Thyroid gland (tissue), 4 donors: ENCODE measurements at places on chromosomes 11 and 22. TPM values are rescaled to one million over a fixed set of nuclear protein-coding genes. Genes with fewer than 3 reads are reported as not detected.
A peak's percentile ranks its signal among the peaks of the same experiment; 100 is the strongest.

GRCh38 chr22:46409631-46410210 is 74.2 kb downstream of the TRMU start:
- no peak for DNase-seq

DNA sequence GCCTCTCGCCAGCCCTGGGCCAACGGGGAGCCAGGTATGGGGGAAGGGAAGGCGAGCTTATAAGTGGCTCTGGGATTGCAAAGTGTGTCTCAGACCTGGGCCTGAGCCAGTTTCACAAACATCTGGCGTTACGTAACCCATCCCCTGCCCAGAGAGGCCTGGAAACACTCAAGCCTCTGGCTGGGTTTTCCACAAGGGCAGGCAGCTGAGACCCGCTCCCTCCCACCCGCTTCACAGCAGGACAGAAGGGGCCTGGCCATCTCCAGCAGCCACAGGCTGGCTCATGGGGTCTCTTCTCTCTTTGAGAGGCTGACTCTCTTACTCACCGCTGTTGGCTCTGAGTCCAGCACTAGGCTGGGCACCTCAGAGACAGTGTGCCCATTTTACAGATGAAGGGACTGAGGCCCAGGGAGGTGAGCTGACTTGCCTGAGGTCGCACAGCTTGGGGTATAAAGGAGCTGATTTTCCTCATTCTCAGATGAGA is 44.5 kb downstream of the TRIOBP start:
- peak; percentile 95 for DNase-seq

GRCh38 chr11:62410972-62411371 is 7.9 kb upstream of the SCGB1A1 start:
- no peak for DNase-seq

DNA sequence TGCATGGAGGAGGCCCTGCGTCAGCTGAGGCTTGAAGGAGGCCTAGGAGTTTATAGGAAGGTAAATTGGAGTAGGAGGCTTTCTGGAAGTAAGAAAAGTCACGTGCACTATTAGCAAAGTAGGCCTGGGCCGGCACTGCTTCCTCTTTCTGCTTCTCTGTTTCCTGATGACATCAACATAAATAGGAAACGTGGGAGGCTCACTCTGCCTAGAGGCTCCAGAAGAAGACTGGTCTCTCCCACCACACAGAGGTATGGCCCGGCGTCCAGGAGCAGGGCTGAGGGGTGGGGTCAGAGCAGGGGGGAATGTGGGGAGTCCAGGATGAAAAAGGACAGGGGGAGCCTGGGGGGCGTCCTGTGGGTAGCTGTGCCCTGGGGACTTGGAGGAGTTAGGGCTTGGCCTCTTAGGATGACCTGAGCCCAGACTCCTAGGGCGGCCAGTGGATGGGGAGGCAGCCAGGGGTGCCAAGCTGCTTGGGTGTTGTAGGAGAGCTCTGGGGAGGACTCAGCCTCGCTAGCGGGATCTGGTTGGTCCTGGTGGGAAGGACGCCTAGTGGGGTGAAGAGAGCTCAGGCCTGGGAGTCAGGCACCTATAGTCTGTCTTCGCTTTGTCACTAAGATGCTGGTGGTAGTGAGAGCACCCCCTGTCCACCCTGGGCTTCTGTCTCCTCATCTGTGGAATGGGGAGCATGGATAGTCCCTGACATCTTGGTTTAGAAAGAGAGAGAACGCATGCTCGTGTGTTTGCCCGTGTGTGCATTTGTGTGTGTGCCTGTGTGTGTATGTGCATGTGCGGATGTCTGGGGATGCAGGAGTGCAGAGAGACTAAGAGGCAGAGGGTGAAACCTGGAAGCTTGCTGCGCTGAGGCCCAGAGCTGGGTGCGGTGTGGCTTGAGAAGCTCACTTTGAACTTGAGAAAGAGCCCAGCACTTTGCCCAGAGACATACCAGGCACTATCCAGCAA is at the start of gene CSF2RB:
CSF2RB (plus strand) TSS at position 202 of the 963 bp plus-strand sequence. CDS start 8,580 bp downstream, outside the sequence.
- no peak for DNase-seq

- DNase-seq, result no peak
Observed at GRCh38 chr11:61046833-61047232, 55.5 kb upstream of the CD5 start.

Gene SCGB1C1
- not detected for total RNA-seq

Gene FXYD6
- 58.6 TPM for total RNA-seq

- no peak for DNase-seq
Observed at GRCh38 chr22:38406617-38407016, 48.4 kb downstream of the KCNJ4 start.

DNA sequence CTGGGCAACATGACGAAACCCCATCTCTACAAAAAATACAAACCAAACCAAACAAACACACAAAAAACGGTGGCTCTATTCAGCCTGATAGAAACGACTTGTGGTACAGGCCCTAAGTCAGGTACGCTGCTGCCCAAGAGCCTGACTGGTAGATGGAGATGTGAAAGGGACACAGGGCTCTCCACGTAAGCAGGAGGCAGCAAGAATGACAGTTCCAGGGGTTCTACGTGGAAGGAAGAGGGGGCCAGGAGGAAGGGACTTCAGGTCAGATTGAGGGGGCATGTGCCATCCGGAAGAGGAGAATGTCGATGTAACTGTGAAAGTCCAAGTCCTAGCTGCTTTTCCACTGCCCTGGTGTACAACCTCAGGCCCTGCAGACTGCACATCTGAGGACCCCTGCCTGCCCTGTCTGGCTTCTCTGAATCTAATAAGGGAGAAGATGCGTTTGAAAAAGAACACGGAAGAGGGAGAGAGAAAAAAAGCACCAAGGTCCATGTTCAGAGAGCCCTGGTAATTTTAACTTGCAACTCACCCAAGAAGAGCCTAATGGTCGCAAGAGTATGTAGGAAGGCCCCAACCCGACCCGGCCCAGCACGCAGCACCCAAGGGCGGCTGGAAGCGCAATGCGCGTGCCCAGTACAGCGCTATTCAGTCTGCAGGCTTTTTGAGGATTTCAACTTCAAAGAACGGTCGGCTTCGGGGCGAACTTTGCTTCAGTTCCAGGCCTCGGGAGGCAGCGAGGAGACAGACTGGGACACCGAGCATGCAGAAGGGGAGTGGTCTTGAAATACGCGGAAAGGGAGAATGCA is 909 bp upstream of the ZNRD2 start:
- no peak for DNase-seq

DNA sequence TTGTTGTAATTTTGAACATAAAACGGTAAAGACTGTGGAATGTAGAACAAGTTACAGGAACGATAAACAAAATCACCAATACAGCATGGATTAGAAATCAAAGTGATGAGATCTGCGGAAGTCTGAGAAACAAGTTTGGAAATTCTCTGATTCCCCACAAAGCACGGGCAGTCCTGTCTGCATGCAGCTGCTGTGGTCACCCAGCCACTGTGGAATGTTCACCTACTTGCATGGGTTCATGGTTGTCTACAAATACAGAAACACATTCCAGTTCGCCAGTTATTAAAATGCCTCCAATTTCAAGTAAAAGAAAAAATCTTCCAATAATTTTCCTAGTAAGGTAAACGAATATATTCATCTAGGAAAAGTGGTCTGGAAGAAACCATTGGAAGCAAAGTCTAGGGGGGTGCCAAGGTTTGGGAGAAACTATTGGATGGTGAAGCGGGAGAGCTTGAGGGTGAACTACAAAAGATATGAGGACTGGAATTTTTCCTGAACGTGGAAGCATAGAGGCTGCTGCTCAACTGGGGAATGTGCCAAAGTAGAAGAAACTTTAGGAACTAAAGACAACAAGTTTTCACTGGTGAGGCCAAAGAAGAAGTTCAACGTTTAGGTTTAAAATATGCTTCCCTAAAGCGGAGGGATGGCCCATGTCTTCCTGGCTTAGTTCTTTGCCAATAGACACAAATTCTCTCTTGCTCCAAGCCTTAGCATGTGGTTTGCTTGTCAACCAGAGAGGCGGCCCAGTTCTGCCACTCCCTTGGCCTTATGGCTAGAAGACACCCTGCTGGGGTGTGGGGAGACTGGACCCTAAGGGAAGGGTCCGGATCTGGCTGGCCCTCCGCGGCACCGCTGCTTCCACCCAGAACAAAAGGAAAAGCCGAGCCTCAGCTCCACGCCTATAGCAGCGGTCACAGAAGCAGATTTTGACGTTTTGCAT is 70.2 kb downstream of the CTTN start:
- no peak for DNase-seq

Gene APOA1
- total RNA-seq, result 23.2 TPM

GRCh38 chr11:33273656-33274055 is 16.5 kb downstream of the HIPK3 start:
- DNase-seq, result no peak

- DNase-seq, result no peak
Observed at GRCh38 chr11:124041254-124041653, at the start of gene OR10G7. TSS of gene OR10G7 (minus strand) at chr11:124041325. CDS start at chr11:124039001, 2,324 bp downstream.

GRCh38 chr11:119995730-119996491 is 142.0 kb downstream of the TRIM29 start:
- DNase-seq, result no peak

GRCh38 chr11:60887556-60887955 is 18.8 kb downstream of the PRPF19 start:
- peak; percentile 43 for DNase-seq

GRCh38 chr11:9509041-9509440 is 48.2 kb downstream of the ZNF143 start:
- peak; percentile 48 for DNase-seq

- no peak for DNase-seq
Observed at GRCh38 chr11:115338476-115338875, 165.7 kb downstream of the CADM1 start.

- no peak for DNase-seq
Observed at GRCh38 chr11:57646194-57646798, 3.4 kb downstream of the YPEL4 start.

GRCh38 chr11:12160680-12161079 is 50.3 kb downstream of the MICAL2 start:
- DNase-seq, result no peak

GRCh38 chr11:108897071-108897481 is 232.2 kb downstream of the DDX10 start:
- DNase-seq, result no peak

DNA sequence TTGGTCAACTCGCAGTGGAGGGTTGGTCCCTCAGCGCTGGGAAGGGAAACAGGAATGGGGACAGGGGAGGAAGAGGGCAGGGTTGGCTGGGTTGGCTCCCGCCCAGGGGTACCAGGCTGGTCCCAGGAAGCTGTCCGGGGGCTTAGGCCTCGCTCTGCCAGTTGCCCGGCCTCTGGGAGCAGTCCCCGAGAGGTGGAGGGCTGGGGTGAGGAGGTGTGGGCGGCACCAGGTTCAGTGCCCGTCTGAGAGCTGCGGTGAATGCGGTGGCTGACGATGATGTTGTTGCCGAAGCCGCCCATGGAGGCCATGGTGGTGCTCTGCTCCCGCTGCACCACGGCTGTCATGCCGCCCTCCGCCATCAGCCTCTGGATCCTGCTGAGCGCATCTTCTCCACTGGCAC is 6.0 kb upstream of the CHRM4 start:
- no peak for DNase-seq

Gene MS4A4E
- not detected for total RNA-seq

Gene TRPM5
- total RNA-seq, result 2.4 TPM

- peak; percentile 51 for DNase-seq
Observed at GRCh38 chr11:65437436-65438227, 15.0 kb downstream of the NEAT1 start.

- no peak for DNase-seq
Observed at GRCh38 chr11:45234306-45235006, 51.7 kb downstream of the SYT13 start.

GRCh38 chr11:83427943-83428342 is 141.8 kb upstream of the CCDC90B start:
- no peak for DNase-seq

- no peak for DNase-seq
Observed at GRCh38 chr11:90373971-90374370, 151.1 kb upstream of the CHORDC1 start.

Gene ZNF215
- total RNA-seq, result 2.3 TPM

DNA sequence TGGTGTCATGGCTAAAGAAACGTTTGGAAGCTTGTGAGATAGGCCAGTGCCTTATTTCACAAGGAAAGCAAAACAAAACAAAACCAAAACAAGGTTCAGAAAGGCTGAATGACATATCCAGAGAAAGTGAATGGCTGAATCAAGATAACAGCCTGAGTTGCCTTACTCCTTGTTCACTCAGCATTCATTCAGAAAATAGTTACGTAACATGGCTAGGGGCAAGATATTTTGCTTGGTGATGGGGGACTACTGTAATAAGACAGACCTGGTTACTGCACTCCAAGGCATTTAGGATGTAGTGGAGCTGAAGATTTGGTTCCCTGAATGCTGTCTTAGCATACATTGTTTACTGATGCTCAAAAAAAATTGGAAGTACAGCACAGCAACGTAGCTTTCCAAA is 47.7 kb downstream of the C11orf91 start:
- no peak for DNase-seq

GRCh38 chr22:24175160-24175808 is 6.0 kb upstream of the SUSD2 start:
- DNase-seq, result peak; percentile 76

GRCh38 chr11:65586676-65587075 is 8.9 kb downstream of the KCNK7 start:
- no peak for DNase-seq

GRCh38 chr11:50192743-50193142 is 160.1 kb downstream of the OR4C45 start:
- no peak for DNase-seq

Gene HTR3A
- not detected for total RNA-seq

DNA sequence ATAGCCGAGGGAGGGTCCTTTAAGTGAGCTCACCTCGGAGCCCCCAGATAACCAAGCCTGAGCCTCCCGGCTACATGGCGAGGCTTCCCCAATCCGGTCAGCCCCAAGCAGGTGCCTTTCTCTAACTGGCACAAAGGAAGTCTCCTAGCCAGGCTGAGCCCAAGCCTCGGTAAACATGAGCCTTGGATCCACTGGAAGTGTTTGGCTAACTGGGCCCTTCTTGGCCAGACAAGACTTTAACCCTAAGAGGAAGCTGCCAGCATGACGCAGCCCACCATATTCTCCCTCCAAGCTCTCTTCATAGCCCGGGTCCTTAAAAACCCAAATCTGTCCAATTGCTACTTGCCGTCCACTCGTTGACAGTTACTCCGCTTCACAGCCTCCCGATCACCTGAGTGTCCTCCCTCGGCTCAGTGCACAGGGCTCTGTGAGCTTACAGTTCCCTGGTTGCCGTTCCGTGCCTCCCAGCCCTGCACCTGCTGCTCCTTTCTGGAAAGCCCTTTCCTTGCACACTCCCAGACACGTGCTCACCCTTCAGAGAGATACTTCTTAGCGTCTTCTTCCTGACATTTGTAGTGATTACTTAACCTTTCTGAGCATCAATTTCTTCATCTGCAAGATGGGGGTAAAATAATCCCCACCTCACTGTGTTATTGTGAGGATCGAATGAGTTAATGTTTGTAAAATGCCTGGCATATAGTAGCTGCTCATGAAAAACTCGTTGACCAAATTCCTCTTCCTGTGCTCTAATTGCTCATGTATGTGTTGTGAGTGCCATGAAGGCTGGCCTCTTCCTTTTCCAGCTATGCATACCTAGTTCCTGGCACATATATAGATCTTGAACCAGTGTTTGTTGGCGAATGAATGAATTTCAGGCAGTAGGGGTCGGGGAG is 25.6 kb downstream of the TXN2 start:
- peak; percentile 91 for DNase-seq

DNA sequence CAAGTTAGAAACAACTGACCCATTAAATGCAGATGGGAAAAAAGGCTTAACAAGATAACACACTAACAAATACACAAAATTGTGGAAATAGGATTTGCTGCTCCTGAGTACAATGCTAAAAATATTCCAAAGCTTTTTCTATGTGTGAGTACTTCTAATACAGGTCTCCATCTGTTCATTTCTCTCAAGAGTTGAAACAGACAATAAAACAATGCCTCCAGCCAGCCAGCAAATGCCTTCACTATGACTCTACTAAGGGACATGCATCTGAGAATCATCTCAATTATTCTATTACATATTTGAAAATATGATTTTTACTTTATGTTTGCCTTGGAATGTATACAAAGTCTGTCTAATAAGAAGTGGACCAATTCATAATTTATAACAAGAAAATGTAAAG is 119.0 kb downstream of the CADM1 start:
- DNase-seq, result no peak

GRCh38 chr11:65868076-65868667 is 4.4 kb downstream of the EFEMP2 start:
- no peak for DNase-seq
